Heart left ventricle (tissue), 16 donors: ENCODE measurements at places on chromosomes 13 and 19.

- DNase-seq: peak; percentile 87
Measured at GRCh38 chr19:55486971-55487923, 989 bp upstream of the SSC5D start.

- no peak for DNase-seq
Measured at GRCh38 chr19:7869453-7869909, 4.7 kb downstream of the PRR36 start.

DNA sequence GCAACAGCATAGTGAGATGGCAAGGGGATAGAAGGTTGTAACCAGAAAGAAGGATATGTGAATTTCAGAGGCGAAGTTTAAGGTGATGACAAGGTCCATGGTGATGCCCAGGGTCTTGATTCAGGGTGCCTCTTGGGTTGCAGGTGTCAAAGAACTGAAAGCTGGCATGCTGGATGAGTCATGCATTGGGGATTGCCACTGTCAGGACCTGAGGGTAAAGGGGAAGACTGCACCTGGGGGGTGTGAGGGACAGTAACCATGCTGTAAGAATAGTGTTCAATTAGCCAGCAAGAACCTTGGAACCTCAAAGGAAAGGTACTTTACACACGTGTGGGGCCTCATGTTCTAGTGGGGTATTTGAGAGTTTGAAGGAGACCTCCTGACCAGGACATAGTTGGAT lies 279.6 kb downstream of the SLC7A1 start:
- DNase-seq: no peak

DNA sequence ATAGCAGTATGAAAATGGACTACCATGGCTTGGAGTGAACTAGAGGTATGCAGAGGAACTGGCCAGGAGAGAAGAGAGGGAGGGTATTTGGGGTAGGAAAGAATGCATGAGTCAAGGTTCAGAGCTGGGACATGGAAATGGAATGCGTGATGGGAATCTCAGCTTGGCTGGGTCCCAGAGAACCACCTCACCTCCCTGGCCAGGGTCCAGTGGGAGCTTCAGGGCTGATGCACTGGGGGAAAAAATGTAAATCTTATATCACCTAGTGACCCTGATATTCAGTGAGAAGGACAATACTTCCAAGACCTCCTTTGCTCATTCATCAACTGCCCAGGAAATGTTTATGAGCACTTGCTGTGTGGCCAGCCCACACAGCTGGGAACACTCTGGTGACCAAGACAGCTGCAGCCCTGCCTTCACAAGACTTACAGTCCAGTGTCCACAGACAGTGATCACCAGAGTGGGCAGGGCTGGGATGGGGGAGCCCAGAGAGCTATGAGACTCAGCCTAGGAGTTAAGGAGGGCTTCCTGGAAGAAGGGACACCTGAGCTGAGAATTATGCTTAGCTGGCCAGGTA lies 12.8 kb downstream of the IGSF23 start:
- DNase-seq: no peak

GRCh38 chr13:81606074-81606473 lies 1265.1 kb upstream of the SPRY2 start:
- DNase-seq: peak; percentile 46

GRCh38 chr19:39998501-39998900 lies 1.6 kb downstream of the ZNF546 start:
- DNase-seq: no peak

DNA sequence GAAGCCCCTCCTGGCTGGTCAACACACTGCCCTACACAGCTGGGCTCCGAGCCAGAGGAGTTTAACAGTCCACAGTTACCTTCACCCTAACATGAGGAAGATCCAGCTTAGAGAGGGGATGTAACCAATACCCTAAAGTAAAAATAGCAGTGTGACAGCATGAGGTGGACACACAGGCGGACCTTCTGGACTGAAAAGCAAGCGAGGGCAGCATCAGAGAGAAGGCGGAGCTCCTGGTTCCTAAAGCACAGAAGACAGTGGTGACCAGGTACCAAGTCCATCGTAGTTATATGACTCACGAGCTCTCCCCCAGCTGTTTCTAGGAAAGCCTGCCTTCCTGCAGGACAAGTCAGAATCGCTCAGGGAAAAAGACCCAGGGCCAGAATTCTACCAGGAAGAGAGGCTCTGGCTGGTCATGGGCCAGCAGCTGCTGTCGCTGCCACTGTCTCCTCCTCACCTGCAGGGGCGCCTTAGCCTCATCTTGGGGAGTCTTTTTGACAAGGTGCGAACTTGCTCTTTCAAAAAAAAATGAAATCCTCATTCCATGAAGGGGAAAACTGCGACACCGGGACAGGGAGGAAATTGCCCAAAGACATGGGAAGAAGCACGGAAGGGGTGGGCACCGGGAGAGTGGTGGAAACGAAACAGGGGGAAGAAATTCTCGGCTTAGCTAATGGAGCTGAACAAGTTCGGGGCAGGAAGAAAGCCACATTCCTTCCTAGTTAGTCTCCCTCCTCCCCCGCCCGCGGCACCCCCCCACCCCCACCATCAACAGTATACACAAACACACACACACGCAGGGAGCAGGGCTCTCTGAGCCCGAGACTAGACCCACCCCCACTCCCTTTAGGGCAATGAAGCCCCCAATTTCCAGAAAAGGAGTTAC lies 1.7 kb downstream of the ELL start:
- DNase-seq: peak; percentile 67

DNA sequence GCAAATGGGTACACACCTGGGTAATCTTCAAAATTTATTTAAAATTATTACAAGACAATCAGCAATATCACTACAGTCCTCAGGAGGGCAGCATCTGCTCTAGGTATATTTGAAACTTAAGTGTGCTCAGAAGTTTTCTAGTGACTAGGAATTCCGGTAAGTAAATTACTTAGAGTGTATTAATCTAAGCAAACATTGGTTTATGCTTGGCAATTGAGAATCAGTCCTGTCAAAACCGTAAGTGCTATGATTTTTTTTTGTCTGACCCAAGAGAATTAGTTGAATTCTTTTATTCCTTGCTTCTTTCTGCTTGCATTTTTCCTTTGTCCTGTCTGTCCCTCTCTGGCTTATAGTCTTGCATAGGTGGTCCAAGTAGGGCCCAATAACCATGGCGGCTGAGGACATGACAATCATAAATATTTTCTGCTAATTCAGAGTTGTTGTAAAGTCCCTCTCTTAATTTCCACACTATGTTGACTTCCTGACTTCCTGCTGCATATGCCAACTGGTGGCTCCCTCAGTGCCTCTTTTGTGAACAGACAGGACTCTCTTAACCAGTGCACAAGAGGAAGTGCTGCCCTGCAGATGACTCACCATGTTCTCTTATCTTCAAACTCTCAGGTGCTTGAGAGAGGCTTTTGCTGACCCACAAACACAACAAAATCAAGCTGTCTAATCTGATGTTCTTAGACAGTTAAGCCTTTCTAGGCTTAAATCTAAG lies 82.2 kb downstream of the SLAIN1 start:
- DNase-seq: peak; percentile 34

DNA sequence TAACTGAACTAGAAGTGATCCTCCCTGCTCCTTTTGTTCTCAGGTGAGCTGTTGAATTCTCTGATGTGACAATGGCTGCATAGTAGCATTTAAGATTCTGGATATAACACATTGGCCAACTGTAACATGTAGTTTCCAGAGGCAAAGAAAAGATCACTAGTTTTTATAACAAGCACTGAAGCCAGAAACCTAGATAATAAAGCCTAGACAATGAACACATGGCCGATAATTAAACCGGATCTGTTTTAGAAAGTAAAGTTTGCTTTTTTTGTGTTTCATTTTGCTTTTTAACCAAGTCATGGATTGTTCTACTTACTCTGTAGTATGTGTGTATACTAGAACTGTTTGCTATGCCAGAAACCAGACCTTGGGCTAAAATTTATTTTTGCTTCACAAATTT lies 225.5 kb upstream of the KLHL1 start:
- no peak for DNase-seq

DNA sequence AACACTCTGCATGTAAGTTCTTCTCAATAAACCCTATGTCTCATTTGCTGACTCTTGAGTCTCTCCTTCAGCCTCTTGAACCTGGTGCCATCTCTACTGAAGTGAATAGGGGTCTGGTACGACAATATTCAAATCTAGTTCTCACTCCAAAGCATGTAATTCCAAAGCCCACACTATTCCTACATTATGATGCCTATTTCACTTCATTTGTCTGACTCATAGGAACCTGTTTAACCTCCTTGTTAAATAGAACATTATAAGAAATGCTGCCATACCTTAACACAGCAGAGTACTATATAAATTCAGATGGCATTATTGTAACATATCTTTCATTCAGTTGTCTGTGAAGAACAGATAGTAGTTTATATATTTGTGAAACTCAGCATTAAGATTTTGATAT lies 67.1 kb downstream of the STARD13 start:
- no peak for DNase-seq
